ENCODE measurements at places on chromosomes 1 and 21.

- no peak for DNase-seq
Observed at GRCh38 chr21:15121655-15122120, 56.9 kb upstream of the NRIP1 start.

- no peak for DNase-seq
Observed at GRCh38 chr1:103194984-103195383, 86.7 kb upstream of the COL11A1 start.

- DNase-seq = no peak
Observed at GRCh38 chr1:230212405-230212936, 145.4 kb downstream of the GALNT2 start.

DNA sequence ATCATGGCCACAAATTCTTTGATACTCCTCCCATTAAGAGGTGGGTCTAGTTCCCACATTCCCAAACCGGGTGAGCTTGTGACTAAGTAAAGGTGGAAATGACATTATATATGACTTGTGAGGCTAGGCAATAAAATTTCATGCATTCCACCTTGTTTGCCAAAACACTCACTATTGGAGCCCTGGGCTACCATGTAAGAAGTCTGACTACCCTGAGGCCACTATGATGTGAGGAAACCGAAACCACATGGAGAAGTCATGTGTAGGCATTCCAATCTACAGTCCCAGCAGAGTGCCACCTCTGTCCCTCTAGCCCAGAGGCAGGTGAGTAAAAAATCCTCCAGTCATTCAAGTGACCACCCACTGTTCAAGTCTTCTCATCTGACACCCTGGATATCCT lies 17.9 kb upstream of the SMG7 start:
- no peak for DNase-seq

- DNase-seq = no peak
Observed at GRCh38 chr1:96498744-96499340, 222.7 kb upstream of the PTBP2 start.
